Cardiac septum (tissue), 1 donor: ENCODE measurements at places on chromosomes 1 and 21.
A peak's percentile ranks its signal among the peaks of the same experiment; 100 is the strongest.

DNA sequence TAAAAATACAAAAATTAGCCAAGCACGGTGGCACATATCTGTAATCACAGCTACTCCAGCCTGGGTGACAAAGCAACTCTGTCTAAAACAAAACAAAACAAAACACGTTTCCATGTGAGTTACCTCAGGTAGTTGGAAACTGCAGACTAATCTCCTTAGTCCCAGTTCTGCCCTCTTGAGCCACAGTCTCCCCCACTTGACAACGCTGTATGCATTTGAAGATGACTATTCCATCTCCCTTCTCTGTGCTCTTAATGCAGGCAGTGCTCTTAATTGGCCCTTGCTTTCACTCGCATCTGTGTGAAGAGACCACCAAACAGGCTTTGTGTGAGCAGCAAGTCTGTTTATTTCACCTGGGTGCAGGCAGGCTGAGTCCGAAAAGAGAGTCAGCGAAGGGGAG, 19.6 kb upstream of the DHCR24 start:
- no peak for DNase-seq

GRCh38 chr1:89121641-89122040, 4.3 kb downstream of the GBP2 start:
- DNase-seq: no peak

DNA sequence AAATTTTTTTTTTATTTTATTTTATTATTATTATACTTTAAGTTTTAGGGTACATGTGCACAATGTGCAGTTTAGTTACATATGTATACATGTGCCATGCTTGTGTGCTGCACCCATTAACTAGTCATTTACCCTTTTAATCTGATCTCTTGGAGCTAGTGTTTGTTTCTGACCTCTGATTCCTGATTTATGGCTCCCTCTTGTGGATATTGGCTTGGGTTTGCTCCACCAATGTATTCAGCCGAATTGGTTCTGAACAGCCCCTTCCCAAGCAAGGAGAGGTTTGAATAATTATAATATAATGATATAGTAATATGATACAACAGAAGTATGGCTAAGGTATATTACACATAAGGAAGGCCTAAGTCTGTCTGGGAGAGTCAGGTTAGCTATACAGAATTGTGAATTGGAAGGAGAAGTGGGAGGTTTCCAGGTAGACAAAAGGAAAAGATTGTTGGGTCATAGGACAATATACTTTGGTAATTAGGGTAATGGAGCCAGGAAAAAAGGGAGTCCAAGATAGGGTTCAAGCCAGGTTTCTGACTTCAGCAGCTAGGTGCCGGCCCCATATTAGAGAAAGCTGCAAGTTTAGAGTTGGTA, 53.1 kb upstream of the HMCN1 start:
- no peak for DNase-seq

- no peak for DNase-seq
These were observed 141.7 kb downstream of the PBX1 start for GRCh38 chr1:164700683-164701082.

DNA sequence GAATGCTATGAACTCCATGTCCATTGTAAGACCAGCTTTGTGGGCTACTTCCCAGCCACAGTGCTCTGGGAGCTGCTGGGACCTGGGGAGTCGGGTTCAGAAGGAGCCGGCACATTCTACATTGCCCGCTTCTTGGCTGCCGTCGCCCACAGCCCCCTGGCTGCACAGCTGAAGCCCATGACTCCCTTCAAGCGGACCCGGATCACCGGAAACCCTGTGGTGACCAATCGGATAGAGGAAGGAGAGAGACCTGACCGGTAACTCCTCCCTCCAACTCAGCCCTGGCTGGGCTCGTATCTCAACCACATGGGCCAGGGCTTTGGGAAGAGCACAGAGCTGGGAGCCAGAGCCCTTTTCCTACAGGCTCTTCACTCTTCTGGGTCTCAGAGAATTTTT, 15.4 kb downstream of the MOV10 start:
- no peak for DNase-seq

GRCh38 chr1:64540265-64540791, 70.4 kb downstream of the CACHD1 start:
- no peak for DNase-seq

- DNase-seq: no peak
These were observed 180.2 kb downstream of the ATP6V1G3 start for GRCh38 chr1:198360208-198360729.

GRCh38 chr21:45170987-45171386, 96.6 kb downstream of the ADARB1 start:
- DNase-seq: no peak

- no peak for DNase-seq
These were observed 157.9 kb downstream of the CASZ1 start for GRCh38 chr1:10638559-10639005.

- no peak for DNase-seq
These were observed 11.7 kb downstream of the PEAR1 start for GRCh38 chr1:156905176-156905575.

- no peak for DNase-seq
These were observed 505 bp upstream of the GNPAT start for GRCh38 chr1:231240531-231240882.

DNA sequence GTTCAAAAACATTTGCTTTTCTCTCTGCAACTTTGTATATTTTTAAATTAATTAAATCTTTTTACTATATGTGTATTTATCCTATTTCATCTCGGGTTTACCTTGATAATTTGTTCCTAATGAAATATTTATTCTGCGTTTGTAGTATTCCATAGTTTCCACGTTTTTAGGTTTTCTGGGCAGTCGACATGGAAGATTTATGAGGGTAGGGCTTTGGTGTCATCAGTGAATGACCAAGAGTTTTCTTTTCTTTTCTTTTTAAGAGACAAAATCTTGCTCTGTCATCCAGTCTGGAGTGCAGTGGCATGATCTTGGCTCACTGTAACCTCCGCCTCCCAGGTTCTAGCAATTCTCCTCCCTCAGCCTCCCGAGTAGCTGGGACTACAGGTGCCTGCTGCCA, 17.2 kb upstream of the ZNF669 start:
- no peak for DNase-seq

DNA sequence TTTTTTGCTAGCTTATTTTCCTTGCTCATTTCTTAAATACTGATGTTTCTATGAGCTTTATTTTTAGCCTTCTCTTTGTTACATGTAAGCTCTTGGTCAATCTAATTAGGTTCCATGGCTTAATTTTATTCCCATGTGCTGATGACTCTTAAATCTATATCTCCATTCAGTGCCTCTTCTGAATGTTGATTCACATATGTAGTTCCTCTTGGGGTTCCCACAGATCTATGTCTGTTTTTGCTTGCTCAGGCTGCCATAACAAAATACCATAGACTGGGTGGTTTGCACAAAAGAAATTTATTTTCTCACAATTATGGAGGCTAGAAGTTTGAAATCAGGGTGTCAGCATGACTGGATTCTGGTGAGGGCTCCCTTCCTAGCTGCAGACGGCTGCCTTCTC, 58.3 kb upstream of the PLA2G4A start:
- no peak for DNase-seq

- DNase-seq: no peak
These were observed 250.3 kb downstream of the PTPRC start for GRCh38 chr1:198889101-198889500.

GRCh38 chr1:224996266-224996665, 66.8 kb downstream of the DNAH14 start:
- no peak for DNase-seq

- DNase-seq: no peak
These were observed 1458.8 kb downstream of the MRPL39 start for GRCh38 chr21:24148461-24148860.

- DNase-seq: no peak
These were observed 192.4 kb upstream of the RNPC3 start for GRCh38 chr1:103333141-103333540.

- no peak for DNase-seq
These were observed 43.1 kb downstream of the ATP2B4 start for GRCh38 chr1:203669739-203670138.

DNA sequence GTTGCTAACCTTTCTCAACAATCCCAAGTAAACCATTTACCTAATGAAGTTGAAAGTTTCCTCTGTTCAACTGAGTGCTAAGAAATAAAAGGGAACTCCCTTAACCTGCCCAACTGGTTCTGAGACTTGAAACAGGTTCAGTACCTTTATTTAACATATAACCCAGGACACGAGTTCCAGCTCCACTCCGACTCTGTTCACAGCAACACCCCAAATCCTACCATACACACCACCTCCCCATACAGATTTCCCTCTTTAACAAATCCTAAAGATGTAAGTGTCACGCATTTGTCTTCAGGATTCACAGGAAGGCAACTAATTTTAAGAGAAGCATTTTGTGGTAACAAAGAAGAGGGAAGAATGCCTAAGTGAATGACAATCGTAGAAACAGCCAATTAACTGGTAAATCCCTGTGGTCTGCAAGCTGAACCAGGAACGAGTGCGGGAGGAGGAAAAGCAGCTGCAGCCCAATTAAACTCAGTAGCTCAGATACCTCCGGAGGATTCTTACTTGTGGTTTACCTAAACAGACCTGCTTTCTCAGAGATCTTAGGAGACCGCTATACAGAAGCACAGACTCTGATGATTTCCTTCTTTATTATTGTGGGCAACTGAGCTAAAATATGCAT, 134.5 kb upstream of the MAGI3 start:
- DNase-seq: no peak

GRCh38 chr21:33760641-33761440, 118.5 kb downstream of the ITSN1 start:
- no peak for DNase-seq

DNA sequence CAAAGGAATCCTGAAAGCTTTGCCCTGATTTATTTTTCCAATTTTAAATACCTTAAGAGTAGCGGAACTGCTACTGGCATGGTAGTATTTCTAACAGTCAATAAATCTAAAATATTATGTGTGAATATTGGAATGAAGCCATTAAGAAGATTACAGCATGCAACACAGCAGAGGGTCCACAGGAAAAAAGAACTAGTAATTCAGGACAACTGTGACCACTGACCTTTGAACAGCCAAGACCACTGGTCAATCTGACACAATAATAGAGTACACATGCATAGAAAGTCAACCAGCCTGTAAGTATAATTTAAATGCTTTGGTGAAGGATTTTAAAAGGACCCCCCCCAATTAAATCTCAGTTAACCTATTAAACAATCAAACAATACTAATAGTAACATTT, 171.0 kb downstream of the DENND1B start:
- DNase-seq: no peak

DNA sequence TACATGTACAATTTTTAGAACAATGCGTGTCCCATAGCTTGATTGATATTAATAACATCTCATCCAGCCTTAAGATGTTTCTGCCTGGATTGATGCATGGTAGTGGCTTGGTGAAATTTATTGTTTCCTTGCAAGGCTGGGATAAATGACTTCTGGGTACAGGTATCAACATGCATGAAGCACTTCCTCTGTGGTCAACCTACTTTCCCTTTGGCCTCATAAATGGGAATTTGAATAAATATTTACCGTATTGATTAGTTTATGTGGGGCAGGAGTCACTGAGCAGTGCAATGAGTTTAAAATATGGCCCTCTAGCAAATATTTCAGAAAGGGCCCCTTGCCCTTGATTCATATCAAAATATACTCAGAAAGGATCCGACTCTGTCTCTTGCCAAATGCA, 83.9 kb upstream of the KCNE2 start:
- DNase-seq: no peak

DNA sequence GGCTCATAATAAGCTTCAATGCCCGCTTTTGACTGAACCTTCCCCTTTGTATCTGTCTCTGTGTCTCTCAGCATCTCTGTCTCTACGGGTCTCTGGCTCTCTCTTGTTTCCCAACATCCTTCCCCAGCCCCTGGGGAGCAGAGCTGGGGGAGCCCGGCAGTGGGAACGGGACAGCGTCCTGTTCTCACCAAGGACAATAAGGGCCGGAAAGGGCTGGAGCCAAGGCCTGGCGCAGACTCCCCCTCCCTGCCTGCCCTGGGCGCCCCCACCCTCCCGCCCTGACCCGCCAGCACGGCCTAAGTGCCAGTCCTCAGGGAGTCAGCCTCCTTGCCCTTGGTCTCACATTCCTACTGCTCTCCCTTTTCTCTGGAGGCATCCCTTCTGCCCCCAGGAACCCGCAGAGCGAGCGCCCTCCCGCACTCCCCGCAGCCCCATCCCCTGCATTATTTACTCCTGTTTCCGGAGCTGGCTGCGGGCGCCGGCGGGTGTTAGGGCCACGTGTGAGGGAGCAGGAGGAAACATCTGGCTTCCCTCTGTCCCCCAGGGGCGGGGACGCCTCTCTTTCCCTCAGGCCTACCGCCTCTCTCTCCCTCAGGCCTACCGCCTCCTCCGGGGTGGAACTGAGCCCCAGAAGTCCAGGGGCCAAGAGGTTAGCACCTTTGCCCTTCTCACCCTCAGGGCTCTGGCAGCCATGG, 6.5 kb downstream of the KRTCAP2 start:
- DNase-seq: no peak

- DNase-seq: no peak
These were observed 1.2 kb downstream of the HSD3B2 start for GRCh38 chr1:119416006-119416640.

GRCh38 chr1:17121881-17122280, 2.6 kb upstream of the PADI2 start:
- no peak for DNase-seq

DNA sequence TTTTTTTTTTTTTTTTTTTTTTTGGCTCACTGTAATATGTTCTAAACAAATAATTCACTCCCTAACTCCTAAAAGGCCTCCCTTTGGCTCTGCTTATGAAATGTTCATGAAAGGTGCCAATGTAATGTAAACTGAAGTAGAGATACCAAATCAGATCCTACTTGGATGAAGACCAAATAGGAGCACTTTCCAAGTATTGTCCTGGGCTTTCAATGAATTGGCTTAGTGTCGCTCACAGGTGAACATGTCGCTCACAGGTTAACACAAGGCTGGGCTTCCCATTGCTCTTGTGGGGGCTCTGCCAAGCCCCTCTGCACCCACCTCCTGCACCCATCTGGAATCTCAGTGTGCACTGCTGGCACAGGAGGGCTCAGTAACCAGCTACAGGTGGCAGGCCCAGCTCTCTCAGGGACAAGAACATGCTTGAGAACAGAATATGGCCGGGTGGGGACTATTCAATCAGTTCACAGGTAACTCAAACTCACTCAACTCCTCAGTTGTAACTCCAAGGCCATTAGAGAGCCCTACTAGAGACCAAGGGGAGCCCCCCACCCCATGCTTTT, 10.6 kb upstream of the CD58 start:
- DNase-seq: no peak

DNA sequence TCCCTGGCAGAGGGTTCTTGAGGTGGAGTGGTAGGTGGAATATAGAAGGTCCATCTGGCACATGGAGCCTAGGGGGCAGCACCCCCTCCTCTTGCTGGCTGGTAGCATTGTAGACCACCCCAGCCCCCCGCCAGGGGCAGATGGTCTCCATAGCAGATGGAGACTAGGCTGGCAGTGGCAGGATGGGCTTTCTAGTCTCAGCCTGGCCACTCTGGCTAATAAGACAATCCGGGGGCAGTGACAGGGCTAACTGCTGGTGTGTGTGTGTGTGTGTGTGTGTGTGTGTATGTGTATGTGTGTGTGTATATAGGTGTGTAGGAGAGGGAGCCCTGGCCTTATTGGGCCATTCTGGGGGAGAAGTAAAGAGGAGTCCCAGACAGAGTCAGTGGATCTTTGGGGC, 16.1 kb downstream of the UTP11 start:
- DNase-seq: peak; percentile 39

GRCh38 chr1:2130871-2131289, 63.7 kb downstream of the FAAP20 start:
- DNase-seq: no peak
